ENCODE measurements at places on chromosomes 1 and 21.

- DNase-seq = no peak
These were observed 41.2 kb downstream of the GJA5 start for GRCh38 chr1:147719029-147719698.

DNA sequence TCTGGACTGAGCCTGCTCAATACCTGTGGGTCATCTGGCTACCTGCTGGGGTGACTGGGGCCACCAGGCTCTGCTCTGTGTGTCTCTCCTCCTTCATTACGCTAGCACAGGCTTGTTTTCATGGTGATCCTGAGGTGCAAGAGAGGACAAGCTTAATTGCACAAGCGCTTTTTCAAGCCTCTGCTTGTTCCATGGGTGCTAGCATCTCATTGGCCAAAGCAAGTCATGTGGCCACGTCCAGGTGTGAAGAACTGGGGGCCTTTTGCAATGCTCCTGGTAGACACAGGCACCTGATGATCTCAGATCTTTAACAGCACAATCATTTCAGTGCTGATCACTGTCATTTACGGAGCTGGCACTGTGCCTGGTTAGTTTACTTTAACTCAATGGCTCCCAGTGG is 114.6 kb downstream of the KAZN start:
- DNase-seq = no peak

GRCh38 chr1:95951371-95952102 is 717.5 kb downstream of the RWDD3 start:
- no peak for DNase-seq

DNA sequence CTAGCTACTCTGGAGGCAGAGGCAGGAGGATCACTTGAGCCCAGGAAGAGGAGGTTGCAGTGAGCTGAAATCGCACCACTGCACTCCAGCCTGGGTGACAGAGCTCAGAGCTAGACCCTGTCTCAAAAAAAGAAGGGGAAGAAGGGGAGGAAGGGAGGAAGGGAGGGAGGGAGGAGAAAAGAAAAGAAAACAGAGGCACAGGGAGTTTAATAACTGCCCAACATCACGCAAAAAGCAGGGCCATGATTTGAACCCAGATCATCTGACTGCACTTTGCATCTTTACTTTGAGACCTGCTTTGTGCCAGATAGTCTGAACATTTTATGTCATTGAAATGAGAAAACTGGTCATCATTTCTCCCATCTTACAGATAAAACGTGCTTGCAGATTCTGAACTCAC is 2.0 kb downstream of the LURAP1 start:
- DNase-seq = no peak

DNA sequence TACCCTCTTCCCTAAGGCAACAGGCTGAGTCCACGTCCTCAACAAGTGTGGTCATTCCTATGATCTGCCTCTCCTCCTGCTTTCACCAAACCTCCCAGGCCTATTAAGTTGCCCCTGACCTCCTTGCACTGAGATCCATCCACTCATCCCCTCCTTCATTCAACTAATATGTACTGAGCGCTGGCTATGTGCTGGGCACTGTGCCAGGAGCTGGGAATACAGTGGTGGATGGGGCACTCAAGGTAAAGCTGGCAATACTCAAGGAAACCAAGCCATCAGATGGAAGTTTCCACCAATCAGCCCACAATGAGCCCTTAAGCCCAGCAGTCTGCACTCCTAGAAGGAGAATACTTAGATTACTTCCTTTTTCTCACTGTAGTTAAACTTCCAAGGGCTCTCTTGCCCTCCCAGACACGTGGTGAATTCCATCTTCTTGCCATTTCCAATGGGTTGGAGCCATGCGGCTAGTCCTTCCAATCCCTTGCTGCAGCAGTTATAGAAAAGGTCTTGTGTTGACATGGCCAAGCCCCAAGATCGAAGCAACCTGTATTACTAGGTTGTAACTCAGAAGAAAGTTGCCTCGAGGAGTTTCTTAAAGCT is 279.9 kb upstream of the RUNX1 start:
- no peak for DNase-seq

Data from progenitor cell of endocrine pancreas (in vitro differentiated cells).